ENCODE measurements at places on chromosomes 3 and 15. TPM values are rescaled to one million over a fixed set of nuclear protein-coding genes. Genes with fewer than 3 reads are reported as not detected.

GRCh38 chr3:12275974-12276650, 12.8 kb upstream of the PPARG start:
- no peak overlapping the region for H3K4me3 ChIP-seq
- H3K27ac ChIP-seq = no peak overlapping the region
- no peak for DNase-seq
- peaks cover 12% of the 10 kb centered on the region for H3K27me3 ChIP-seq
- H3K36me3 ChIP-seq = no peaks in the 10 kb centered on the region
- no peaks in the 10 kb centered on the region for H3K4me1 ChIP-seq

DNA sequence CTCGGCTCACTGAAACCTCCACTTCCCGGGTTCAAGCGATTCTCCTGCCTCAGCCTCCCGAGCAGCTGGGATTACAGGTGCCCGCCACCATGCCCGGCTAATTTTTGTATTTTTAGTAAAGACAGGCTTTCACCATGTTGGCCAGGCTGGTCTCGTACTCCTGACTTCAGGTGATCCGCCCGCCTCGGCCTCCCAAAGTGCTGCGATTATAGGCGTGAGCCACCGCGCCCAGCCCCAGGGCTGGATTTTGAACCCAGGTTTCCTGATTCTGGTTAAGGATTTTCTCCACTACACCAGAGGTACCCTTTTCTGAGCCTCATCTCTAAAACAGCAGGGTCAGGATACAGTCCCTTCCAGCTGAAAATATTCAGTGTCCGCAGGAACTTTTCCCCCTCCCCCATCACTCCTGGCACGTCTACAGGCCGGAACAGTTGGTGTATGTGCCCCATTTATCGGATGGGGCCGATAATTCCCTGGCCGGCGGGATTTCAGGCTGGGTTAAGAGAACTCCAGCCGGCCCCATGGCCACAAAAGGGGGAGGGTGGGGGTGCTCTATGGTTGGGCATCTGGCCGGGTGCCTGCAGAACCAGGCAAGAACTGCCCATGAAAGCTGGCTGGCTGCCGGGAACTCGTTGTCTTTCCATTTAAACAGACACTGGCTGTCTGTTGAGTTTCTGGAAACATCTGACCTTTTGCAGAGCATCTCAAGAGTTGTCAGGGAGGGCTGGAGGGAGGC, 26.8 kb upstream of the SEMA4B start:
- no peak overlapping the region for H3K4me3 ChIP-seq
- H3K27ac ChIP-seq = no peak overlapping the region
- no peak for DNase-seq
- no peaks in the 10 kb centered on the region for H3K27me3 ChIP-seq
- H3K36me3 ChIP-seq = no peaks in the 10 kb centered on the region

GRCh38 chr3:197906850-197907187, 43.2 kb upstream of the RPL35A start:
- peak overlapping the region; percentile 87 for H3K27ac ChIP-seq
- DNase-seq = no peak
- no peak overlapping the region for H3K4me3 ChIP-seq
- H3K36me3 ChIP-seq = peaks cover 5% of the 10 kb centered on the region
- H3K27me3 ChIP-seq = no peaks in the 10 kb centered on the region

GRCh38 chr15:78619022-78619950, 1.5 kb downstream of the CHRNA3 start:
- no peaks in the 10 kb centered on the region for H3K36me3 ChIP-seq
- no peak overlapping the region for H3K4me3 ChIP-seq
- H3K4me1 ChIP-seq = peaks cover 9% of the 10 kb centered on the region
- no peak overlapping the region for H3K27ac ChIP-seq

LARP6 gene
- 0.17 TPM for total RNA-seq
